Stimulated activated CD8-positive, alpha-beta memory T cell treated with anti-CD3 and anti-CD28 coated beads, Interleukin-4, amount 100 ng/mL, for 4 hours (primary cell): ENCODE measurements at places on chromosomes 7 and 10.

DNA sequence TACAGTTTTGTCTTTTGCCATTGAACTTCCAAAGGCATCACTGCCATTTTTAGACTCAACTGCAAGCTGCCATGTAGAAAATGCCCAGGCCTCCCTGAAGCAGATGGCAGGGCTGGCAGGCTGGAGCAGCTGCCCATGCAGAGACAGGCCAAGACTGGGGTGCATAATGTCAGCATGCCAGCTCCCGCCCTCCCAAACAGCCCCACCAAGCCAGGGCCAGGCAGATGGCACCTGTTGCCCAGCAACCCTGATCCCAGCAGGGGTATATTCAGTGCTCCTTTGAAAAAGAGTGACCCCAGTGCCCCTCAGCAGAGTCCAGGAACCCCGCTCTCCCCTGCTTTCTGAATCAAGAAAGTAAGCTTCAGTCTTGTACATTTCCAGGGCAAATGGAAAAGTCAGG, 32.6 kb downstream of the VSTM4 start:
- no peak for DNase-seq

- no peak for DNase-seq
Observed at GRCh38 chr10:11328264-11329061, 283.0 kb downstream of the USP6NL start.

DNA sequence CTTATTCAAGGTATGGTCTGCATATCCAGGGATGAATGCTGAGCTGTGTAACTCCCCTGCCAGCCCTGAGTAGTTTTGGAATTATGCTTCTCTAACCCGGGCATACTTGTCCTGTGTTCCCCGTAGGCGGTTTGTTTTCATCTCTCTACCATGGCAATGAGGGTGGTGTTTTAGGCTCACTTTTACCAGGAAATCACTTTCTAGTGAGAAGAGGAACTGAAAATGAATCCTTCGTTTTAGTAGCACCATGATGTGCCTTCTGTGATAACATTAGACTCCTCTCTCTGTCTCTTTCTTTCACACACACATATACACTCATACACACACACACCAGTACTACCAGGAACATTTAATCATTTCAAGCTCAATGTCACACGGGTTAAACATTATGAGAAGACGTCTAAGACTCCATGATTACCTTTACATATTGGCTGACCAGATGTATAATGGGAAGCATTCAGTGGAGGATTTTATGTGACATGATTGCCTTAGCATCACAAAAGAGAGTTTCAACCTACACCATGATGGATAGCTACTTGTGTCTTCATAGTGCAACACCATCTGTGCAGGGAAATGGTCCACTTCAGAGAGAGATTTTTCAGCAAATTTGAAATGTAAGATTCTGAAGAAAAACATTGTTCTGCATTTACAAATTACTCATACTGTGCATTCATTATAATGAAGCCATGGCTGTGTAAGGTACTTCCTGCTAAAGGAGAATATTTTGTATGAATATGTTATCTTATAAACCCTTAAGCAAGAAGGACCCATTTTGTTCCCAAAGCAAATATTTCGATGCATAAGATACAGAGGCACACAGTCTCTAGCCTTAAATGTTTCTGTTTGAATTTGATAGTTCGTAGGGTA, 31.0 kb upstream of the PFKP start:
- DNase-seq: no peak

- DNase-seq: no peak
Observed at GRCh38 chr7:153835103-153835502, 217.1 kb upstream of the DPP6 start.

- DNase-seq: no peak
Observed at GRCh38 chr10:17872191-17873091, 63.3 kb downstream of the MRC1 start.

- no peak for DNase-seq
Observed at GRCh38 chr7:18504965-18505364, 9.4 kb downstream of the HDAC9 start.

DNA sequence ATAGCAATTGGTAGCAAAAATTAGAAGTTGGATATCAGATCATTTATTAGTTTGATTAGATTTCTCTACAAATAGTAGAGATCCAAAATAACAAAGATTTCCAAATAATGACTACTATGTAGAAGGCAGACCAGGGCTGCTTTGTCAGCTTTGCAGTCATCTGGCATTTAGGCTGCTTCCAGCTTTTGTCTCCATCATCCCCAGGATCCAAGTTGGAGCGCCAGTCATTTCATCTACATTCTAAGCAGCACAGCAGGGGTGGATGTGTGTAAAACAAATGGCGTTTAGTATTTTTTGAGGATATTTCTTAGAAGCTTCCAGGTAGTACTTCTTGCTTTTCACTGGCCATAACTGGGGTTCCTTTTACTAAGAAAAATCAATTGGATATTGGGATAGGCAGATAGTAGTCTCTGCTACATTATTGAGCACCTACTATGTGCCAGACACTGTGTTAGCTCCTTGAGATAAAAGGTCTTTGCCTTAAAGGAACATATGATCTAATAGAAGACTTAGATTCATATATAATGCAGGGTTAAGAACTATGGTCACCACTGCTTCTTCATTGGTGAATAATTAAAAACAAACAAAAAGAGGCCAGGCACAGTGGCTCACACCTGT, 41.5 kb downstream of the TPST1 start:
- no peak for DNase-seq

DNA sequence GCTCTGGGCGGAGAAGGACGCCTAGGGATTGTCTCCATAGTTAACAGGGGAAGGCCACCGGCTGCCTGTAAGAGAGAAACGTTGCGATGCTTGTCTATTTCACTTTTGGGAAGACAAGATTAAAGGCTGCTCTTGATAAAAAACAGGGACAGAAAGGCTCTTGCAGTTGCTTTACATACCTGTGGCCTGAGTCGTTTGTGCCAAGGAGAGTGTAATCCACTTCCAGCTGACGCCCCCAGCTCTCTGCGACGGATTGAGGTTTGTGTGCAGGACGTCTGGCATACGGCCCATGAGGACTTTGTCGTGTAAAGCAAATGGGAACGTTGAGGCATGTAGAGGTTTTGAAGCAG, 1.1 kb downstream of the MAP3K8 start:
- no peak for DNase-seq

DNA sequence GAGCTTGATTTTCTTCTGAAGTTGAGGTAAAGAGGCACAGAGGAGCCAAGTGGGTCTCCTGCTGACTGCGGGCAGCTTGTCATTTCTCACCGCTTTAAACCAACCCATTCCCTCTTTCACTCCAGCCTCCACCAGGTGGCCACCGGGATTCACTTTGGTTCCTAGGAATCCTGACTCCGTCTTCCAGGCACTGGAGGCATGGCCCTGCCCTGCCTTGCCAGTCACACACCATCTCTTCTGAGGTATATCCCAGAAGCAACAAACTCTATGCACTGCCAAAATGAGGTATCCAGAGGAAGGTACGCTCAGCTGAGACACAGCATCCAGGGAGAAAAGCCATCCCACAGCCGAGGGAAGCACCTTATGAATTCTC, 280.8 kb downstream of the TNS3 start:
- DNase-seq: no peak

GRCh38 chr7:2545746-2546425, 9.4 kb downstream of the BRAT1 start:
- DNase-seq: no peak

DNA sequence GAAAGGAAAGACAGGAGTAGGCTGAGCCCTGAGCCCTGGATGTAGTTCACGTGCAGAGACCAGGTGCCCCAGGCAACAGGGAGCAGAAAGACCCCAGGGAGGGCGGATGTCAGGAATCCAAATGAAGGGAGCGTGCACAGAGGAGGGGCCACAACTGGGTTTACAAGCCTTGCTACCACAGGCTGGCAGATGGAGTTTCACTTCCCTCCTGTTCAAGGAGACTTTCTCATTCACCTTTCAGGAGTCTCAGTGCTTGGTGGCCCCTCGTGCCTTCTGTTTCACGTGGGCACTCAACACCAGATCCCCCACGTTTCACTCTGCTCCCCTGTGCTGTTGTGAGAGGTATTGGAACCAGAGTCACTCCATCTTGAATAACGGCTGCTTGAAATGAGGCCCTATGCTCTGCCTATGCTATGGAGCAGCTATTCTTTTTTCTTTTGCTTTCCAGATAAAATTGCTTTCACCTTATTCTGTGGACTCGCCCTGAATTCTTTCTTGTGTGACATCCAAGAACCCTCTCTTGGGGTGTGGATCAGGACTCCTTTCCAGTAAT, 601.4 kb upstream of the IGFBP3 start:
- DNase-seq: no peak

- no peak for DNase-seq
Observed at GRCh38 chr7:69504733-69505420, 93.4 kb upstream of the AUTS2 start.

GRCh38 chr10:88999625-89000024, 9.0 kb downstream of the FAS start:
- DNase-seq: no peak

DNA sequence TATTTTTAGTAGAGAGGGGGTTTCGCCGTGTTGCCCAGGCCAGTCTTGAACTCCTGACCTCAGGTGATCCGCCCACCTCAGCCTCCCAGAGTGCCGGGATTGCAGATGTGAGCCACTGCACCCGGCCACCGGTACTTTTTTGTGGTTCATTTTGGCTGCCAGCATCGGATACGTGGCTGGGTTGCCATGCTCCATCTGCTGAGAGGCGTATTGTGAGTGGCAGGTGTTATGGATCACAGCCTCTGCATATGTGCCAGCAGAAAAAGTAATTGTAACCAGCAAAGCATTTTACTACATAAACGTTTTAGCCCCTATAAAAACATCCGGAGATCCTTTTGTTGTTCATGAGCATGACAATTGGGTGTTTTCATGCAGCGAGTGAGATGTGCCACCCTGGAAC, 7.1 kb downstream of the FOXK1 start:
- DNase-seq: no peak

GRCh38 chr7:33346055-33346454, 216.7 kb downstream of the BBS9 start:
- DNase-seq: no peak

DNA sequence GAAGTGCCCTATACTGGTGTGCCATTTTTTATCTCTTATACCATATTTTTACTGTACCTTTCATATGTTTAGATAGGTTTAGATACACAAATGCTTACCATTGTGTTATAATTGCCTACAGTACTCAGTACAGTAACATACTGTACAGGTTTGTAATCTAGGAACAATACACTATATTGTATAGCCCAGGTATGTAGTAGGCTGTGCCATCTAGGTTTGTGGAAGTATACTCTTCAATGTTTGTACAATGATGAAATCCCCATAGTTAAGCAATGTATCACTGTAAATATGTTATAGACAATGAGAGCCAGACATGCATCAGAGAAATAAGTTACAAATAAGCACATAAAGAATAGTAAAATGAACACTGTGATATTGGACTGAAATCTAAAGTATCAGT, 109.1 kb downstream of the IQUB start:
- no peak for DNase-seq

GRCh38 chr10:77620731-77621130, 16.9 kb downstream of the KCNMA1 start:
- DNase-seq: no peak

- DNase-seq: no peak
Observed at GRCh38 chr10:131669838-131670237, 231.0 kb upstream of the PPP2R2D start.

- DNase-seq: no peak
Observed at GRCh38 chr7:133025056-133025455, 56.8 kb downstream of the CHCHD3 start.

DNA sequence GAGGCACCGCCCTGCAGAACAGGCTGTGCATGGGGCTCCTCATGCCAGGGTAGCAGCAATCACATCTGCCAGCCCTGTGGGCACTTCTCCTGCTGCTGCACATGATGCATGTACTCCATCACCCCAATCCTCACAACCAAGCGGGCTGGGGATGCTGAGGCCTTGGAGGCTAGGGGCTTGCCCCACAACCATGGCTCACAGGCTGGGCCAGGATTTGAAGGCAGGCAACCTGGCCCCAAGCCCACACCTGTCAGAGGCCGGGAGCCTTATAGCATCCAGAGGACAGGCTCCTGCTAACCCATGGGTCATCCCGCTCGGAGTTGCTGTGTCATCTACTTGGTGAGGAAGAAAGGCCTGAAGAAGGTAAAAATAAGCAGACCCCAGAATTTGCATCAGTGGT, 2.2 kb downstream of the POLM start:
- no peak for DNase-seq

DNA sequence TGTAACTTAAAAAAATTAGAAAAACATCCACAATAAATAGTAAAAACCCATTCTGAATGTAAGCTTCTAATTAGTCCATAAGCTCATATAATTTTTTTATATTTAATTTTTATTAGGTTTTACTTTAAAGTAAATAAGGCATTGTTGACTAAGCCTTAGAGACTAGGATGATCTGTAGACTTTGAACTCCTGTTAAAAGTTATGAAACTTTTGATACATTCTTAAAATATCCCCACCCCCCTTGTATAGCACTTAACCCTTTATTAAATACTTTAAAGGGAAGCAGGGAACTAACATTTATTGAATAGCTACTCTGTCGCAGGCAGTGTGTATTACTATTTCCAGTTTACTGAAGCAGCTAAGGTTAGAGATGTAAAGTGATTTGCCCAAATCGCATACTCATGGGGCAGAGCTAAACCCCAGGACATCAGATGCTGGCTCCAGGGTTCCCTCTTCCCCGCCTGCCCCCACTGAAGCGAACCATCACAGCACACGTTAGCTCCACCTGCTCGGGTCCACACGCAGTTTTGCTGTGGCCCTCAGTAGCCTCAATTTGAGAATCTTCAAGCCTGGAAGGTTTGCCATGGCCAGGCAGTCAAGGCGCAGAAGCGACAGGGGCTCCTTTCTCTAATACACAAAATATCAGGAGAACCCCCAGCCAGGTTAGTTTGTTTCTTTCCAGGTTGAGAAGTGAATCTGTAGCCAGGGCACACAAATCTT, 762 bp downstream of the PON1 start:
- DNase-seq: no peak

GRCh38 chr7:95723583-95724180, 48.7 kb upstream of the DYNC1I1 start:
- DNase-seq: no peak

GRCh38 chr10:74055383-74056049, 57.6 kb downstream of the VCL start:
- DNase-seq: no peak

- DNase-seq: no peak
Observed at GRCh38 chr7:89605362-89605761, 548.9 kb upstream of the STEAP1 start.

DNA sequence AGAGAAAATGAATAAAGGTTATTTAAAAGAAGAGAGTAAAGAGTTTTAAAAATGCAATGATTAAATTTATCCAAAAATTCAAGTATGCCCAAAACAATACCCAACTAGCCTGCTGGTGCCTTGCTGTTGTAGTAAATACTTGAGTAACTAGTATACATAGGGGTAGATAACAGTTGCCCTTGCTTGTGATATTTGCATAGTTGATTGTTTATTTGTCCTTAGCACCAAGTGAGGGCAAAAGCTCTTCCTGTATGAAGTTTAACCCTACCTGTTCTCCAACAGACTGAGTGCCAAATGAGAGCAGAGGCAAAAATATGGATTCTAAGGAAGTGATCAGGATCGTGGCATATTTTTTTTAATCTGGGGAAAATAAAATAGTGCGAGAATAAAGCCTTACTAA, 85.0 kb downstream of the PTN start:
- no peak for DNase-seq
